NCI-H2029 treated with DMSO at 0.1 percent for 48 hours (cell line): ENCODE measurements at places on chromosomes 1 and 21.
A peak's percentile ranks its signal among the peaks of the same experiment; 100 is the strongest.

- DNase-seq: no peak
Observed at GRCh38 chr1:178646821-178647220, 78.2 kb upstream of the RALGPS2 start.

DNA sequence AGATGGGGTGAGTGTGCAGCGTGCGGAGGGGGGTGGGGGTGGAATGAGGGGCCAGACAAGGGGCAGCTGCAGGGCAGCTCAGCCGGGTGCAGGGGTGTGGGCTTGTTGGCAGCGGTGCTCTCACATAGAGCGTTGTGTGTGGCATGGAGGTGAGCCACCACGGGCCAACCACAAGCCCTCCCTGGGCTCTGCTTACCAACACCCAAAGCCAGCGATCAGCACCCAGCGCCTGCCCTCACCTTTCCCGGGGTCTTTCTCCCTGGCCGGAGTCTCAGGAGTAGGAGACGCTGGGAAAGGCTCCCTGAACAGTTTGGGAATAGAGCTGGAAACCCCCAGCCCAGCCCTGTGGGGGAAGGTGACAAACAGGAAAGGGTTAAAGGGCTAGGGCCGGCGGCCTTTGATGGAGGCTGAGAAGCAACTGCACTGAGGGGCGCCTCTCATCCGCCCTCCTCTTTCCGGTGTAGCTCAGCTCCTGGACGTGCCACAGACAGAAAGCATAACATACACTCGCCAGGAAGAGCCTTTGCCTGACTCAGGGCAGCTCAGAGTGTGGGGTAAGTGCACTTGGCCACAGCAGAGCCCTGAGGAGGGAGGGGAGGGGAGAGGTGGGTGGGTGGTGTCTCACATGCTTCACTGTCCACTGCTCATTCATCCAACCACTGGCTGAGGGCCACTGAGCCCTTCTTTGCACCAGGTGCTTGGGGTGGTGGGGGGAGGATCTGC is 577 bp downstream of the IKBKE start:
- peak; percentile 48 for DNase-seq

DNA sequence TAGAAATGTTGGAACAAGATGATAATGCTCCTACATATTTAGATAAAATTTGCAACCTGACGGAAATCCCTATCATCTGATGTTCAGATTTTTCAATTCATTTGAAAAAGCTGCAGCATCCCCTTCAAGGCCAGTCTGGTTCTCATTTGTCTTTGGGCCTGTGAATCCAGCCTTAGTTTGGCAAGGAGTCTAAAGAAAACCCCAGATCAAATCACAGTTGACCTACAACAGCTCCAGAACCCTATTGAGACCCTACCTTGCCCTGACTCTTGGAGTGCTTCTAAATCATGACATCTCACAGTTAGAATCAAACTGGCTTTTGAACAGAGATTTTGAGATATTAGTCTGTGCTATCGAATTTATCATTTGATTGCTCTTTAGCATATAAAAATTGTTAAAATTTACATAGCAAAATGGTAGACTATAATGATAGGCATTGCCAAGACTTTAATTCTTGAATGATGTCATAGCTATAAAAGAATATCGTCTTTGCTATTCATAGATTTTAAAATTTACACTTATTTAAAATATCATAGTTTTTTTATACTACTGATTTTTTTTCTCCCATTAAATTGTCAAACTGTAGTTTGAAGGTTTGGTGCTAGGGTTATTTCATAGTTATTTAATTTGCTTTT is 2.2 kb downstream of the PPP2R5A start:
- no peak for DNase-seq

- DNase-seq: no peak
Observed at GRCh38 chr1:184870319-184870718, 104.0 kb downstream of the NIBAN1 start.

- no peak for DNase-seq
Observed at GRCh38 chr1:77950873-77951272, 28.0 kb downstream of the FUBP1 start.
